ENCODE measurements at places on chromosomes 1 and 21.

DNA sequence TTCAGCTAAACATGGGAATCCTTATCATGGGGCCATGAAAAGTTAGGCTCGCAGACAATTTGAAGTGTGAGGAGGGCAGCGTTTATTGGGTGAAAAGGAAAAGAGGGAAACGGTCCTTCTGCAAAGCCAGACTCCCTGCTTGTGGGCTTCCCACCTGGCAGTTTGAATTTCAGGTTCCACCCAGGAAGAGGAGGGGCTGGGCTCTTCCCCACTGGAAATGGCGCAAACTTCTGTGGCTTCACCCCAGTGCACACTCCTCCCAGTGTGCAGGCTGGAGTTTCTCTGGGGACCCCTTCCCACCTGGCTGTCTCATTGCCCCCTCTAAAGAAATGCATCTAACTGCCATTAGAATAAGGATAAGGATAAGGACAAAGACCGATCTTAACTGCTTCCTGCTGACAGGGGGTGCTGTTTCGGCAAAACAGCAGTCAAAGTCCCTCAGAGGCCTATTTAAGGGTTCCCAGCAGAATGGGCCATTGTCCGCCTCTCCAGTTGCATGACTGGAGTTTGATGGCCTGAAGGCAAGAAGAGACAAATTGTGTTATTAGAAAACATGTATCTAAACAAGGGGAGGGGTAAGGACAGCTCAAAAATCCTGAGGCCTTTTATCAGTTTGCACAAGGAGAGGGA lies 20.4 kb downstream of the AIM2 start:
- no peak for DNase-seq

DNA sequence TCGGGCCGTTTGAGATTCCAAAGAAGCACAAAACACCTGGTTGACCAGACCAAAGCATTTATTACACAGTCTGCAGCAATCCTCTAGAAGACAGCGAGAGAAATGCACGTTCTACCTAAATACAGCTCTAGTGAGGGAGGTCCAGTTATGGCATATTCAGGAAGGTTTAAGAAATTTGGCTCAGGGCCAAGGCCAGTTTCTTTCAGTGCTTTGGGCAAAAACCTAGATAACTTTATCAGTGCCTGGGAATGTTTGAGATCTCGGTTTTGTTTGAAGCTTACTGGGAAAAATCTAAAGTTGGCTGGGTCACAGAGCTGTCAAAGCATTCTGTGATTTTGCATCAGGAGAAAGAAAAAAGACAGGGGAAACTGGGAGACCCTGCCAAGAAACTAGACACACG lies 514.0 kb upstream of the TMPRSS15 start:
- DNase-seq = no peak

DNA sequence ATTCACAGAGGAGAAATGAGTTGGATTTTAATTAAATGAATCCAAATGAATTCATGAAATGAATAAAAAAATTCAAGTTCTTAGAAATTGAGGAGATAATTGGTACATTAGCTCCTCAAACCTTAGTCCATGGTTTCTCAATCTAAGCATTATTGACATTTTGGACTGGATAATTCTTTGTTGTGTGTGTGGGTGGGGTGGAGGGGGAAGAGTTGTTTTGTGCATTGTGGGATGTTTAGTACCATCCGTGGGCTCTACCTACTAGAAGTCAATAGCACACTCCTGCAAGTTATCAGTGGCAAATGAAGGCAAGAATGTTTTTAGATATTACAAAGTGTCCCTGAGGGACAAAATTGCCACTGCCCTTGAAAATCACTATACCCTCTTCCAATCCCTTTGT lies 431.9 kb downstream of the PLPP3 start:
- no peak for DNase-seq

GRCh38 chr1:109624201-109625010 lies 4.8 kb downstream of the AMPD2 start:
- DNase-seq = no peak

- no peak for DNase-seq
Observed at GRCh38 chr1:226293553-226293920, 15.4 kb downstream of the LIN9 start.

DNA sequence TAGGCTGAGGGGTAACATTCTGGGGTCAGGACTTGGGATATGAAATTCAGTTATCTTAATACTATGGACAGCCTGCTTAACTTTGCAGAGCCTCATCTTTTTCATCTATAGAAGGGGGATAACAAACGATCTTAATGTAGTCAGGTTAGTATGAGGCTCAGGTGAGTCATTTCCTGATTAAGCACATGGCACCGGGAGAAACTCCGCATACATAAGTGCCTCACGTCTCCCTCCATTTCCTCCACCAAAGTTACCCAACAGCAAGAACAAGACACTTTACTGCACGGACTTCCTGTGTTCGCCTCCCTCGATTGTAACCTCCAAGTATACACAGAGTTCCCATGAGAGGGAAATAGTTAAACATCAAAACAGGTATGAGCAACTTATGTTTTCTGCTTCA lies 112.7 kb upstream of the COA6 start:
- DNase-seq = no peak

DNA sequence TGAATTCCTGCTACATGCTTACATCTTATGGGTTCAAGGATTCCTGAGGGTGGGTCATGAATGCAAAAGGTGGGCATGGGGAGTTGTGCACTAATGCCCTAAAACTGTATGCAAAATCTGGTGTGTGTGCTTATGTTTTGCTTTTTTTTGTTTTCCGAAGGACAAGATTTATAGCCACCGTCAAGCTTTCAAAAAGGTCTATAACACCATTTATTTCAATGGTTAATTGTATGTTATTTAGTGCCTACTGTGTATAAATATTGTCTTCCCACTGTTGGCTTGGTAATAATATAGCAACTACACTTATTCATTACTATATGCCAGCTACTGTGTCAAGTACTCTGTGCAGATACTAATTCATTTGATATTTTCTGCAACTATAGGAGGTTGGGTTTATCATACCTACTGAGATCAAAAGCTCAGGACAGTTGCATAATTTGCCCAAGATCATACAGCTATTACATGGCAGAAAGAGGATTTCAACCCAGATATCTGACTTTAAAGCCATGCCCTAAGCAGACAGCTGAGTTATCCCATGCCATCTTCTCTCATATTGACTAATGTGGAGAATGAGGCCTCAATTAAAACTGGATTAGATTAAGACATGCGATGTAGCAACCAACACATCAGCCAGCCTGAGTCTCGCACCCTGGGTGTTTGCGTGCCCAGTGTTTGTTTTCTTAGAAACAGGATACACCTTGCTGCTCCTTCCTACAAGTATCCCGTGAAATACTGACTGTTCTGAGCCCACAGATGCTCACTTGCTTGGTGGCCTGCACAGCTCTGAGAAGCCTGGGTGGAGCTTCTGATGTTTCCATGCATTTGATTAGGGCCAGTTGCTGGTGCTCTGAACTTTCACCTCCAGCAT lies 34.6 kb downstream of the GADD45A start:
- no peak for DNase-seq

- DNase-seq = no peak
Observed at GRCh38 chr1:172946814-172947507, 103.8 kb downstream of the TNFSF18 start.

DNA sequence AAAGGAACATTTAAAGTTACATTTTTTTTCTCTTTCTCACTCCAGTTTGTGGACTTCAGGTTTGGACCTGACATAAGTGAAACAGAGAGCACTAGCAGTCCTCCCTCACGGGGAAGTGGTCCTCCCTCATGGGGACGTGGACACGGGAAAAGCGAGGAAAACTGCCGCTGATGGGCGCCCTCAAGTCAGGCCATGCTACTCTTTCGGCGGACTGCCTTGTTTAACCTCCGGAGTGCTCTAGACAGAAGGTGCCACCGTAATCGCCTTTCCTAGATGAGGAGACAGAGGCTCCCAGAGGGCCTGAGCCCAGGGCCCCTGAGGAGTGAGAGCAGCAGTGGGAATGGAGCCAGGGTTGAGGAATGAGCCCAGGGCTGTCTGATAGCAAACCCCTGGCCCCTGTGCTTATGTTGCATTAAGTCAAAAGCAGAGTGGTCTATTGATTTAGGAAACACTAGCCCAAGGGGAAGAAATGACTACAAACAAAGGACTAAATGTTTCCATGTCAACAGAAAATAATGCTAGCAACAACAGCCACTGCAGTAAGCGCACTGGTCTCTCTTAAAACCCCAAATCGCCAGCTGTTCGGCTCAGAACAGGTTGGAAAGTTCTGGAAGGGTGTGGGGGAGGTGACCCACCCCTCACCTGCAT lies 84.1 kb downstream of the DMRTB1 start:
- no peak for DNase-seq

- DNase-seq = no peak
Observed at GRCh38 chr1:188735567-188735966, 1742.1 kb downstream of the BRINP3 start.

GRCh38 chr1:173195596-173196088 lies 11.5 kb downstream of the TNFSF4 start:
- DNase-seq = no peak

DNA sequence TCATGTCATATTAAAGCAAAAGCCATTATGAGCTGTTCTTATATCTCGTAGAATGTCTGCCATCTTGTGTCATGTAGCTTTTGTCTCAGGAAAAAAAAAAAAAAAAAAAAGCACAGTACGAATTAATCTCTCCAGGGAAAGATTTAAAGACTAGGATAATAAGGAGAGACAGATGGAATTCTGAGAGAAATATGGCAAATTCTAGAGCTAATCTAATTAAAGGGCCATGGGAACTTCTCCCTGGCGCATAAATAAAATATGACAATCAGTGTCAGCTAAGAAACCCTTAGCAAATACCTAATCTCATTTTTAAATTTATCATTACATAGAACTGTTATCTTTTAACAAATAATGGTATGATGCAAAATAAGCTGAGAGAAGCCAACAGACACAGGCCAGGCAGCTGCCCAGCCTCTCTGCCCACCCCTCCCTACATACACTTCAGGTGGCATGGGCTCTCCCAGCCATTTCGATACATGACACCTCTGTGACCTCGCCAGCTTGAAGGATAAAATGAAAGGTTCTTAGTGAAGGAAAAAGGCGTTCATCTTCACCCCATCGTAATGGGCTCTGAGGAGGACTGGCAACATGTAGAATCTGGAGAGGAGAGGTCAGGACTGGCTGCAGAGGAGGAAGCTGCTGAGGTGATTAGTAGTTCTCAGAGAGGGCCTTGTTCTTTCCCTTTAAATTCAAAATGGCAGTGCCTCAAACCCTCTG lies 39.8 kb downstream of the DISC1 start:
- no peak for DNase-seq

DNA sequence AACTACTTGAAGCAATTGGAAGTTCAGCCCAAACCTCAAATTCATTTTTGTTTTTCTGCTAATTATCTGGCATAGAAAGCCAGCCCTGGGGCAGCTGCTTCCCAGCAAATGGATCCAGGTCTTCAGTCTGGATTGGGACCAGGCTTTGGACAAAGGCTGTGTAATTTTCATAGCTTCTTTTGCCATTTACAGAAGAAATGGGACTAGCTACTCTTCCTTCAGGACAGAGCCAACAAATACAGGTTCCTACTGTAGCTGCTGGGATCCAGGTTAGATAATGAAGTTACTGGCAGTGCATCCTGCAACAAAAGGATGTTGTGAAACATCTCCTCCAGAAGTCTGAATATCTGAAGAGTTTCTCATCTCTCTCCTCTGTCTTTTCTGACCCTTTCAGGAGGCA lies 171.5 kb upstream of the CAMK1G start:
- DNase-seq = no peak

GRCh38 chr21:33411949-33412430 lies 8.8 kb downstream of the IFNGR2 start:
- DNase-seq = no peak

DNA sequence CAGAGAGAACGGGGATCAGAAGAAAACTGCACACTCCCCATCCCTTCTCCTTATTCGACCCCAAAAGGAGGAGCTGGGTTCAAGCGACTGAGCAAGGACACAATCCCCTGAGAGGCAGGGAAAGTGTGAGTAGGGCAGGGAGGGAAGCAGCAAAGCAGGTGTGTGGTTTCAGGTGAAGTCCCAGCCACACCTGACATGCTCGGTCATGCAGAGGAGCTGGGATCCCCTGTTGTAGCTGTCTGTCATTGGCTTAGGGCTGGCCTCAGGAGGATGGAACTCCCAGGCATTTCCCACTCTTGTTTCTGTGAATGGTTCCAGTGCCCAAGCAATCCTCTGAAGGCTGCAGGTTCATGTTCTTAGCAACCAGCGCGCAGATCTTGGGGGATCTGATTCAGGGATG lies 150.7 kb downstream of the DSCAM start:
- no peak for DNase-seq

DNA sequence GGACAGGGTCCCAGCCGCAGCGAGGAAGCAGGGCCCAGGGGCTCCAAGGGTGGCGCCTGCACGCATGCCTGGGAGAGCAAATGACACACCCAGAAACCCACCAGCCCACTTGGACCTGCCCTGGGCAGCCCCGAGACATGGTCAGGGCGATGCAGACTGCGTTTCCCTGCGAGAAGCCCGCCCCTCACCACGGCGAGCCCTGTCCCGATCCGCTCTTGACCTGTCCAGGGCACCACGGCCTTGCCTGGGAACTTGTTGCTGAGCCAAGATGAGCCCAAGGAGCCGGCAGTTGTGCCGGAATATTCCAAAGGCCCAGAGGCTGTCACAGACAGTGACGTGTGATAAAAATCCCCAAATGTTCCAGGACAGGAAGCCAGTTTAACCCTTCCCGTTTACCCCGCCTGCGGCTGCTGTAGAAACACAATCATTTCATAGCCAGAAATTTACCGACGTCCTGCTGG lies 78.1 kb downstream of the SIK1 start:
- DNase-seq = no peak

DNA sequence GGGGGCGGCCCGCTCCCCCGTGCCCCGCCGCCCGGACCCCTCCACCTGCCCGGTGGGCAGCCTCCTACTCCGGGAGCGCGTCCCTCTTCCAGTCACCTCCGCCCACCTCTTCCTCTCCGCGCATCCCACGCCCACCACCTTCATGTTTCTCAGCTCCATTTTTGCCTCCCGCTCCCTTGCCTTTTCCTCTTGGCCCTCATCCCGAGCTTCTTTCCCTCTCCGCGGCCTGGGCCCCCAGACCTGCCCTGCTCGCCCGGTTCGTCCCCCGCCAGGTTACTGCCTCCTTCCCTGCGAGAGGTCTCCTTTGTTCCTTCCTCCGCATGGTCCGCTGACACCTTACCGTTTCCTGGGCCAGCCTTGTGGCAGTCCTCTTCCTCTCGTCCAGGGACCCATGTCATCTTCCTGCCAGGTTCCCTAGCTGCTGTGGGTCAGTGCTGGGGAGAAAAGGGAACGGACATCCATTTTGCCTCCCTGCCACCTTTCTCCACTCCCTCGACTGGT lies 563 bp downstream of the QSOX1 start:
- peak; percentile 85 for DNase-seq

DNA sequence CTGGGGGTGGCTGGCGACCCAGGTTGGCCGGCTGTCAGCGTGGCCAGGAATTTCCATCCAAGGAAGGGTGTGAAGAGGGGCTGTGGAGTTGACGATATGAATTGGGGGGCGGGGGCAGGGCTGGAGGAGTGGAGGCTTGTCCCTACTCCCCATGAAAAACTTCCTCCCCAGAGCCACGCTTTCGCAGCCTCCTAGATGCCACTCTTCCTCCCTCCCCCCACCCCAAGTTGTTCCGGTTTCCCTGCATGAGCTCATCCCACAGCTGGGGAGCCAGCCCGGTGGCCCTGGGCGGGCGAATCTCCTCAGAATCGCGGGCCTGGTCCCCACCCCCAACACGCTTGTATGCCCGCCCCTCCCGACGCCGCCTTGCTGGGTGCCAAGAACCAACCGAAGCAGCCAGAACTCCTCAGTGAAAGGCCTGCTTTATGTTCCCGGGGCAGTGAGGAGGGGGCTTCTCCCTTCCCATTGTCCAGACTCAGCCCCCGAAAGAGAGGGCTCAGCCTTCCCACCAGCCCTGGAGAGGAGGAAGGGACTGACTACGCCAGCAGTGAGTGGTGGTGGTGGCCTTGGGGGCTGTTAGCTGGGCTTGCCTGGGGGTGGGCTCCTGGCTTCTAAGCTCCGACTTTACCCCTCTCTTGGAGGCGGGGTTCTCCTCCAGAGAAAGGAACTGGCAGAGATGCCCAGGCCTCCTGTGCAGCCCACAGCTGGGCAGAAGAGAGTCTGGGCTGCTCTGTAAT lies 1.8 kb upstream of the CSMD2 start:
- peak; percentile 89 for DNase-seq
